ENCODE measurements at places on chromosomes 5 and 9. TPM values are rescaled to one million over a fixed set of nuclear protein-coding genes. Genes with fewer than 3 reads are reported as not detected.

Gene C9
- total RNA-seq, result not detected

Gene ARSI
- 0.22 TPM for total RNA-seq

Gene NR6A1
- total RNA-seq, result not detected

Gene CAVIN4
- not detected for total RNA-seq

Gene PCDHGA4
- 0.08 TPM for total RNA-seq

Gene ALDOB
- total RNA-seq, result not detected

Gene KLF9
- total RNA-seq, result 135 TPM

Gene COL23A1
- total RNA-seq, result not detected

Gene TNC
- 0.03 TPM for total RNA-seq

Gene ZNF618
- total RNA-seq, result 1.2 TPM

Gene SPINK7
- total RNA-seq, result not detected

Gene CEL
- total RNA-seq, result 0.16 TPM

Gene ACOT12
- total RNA-seq, result 0.44 TPM

Gene PCDH12
- total RNA-seq, result not detected

Gene CDK9
- 117 TPM for total RNA-seq

Gene GPRIN1
- 0.22 TPM for total RNA-seq

Gene IL3
- not detected for total RNA-seq

Gene C9orf40
- 3.0 TPM for total RNA-seq

Gene HTR1A
- total RNA-seq, result not detected

Gene BAAT
- not detected for total RNA-seq

Gene GLRA1
- total RNA-seq, result not detected

Gene IL7R
- 623 TPM for total RNA-seq

Gene TRAF1
- total RNA-seq, result 61.7 TPM

Gene NTRK2
- total RNA-seq, result 0.14 TPM

Gene DNLZ
- 15.4 TPM for total RNA-seq

Gene PCDHB3
- not detected for total RNA-seq

Gene C9orf78
- 159 TPM for total RNA-seq

Gene SLC45A2
- not detected for total RNA-seq

Gene ALDH7A1
- 1.6 TPM for total RNA-seq

Gene C5orf58
- not detected for total RNA-seq

Gene IFNA13
- total RNA-seq, result not detected

Gene PLPP7
- total RNA-seq, result not detected

Gene FST
- total RNA-seq, result 0.99 TPM

Gene CCL27
- total RNA-seq, result not detected

Gene TMEM171
- total RNA-seq, result not detected

Gene CLK4
- total RNA-seq, result 109 TPM

Gene CYSRT1
- total RNA-seq, result 0.33 TPM

Gene CCNI2
- 8.8 TPM for total RNA-seq

Gene GALNT12
- 8.7 TPM for total RNA-seq

Gene ADRA1B
- total RNA-seq, result not detected

Gene FAM81B
- not detected for total RNA-seq

Gene ADAMTSL1
- total RNA-seq, result not detected

Gene FGF18
- total RNA-seq, result 0.33 TPM

Gene CDK5RAP2
- 56.0 TPM for total RNA-seq

Gene PCDHB13
- not detected for total RNA-seq

Gene PAXX
- total RNA-seq, result 67.8 TPM

Gene CORO2A
- 8.5 TPM for total RNA-seq

Gene CENPH
- total RNA-seq, result 4.0 TPM

Gene JMY
- 73.3 TPM for total RNA-seq

Gene KIAA1958
- total RNA-seq, result 6.8 TPM

Gene OBP2B
- not detected for total RNA-seq

Gene PHYHD1
- total RNA-seq, result 2.6 TPM

Gene RELL2
- total RNA-seq, result 10.9 TPM

All from CD4-positive, alpha-beta T cell (primary cell).